ENCODE measurements at places on chromosomes 3 and 15.
A peak's percentile ranks its signal among the peaks of the same experiment; 100 is the strongest.

GRCh38 chr15:101305820-101306255 is 10.8 kb upstream of the SNRPA1 start:
- no peak for DNase-seq

- DNase-seq = no peak
Observed at GRCh38 chr3:13231781-13232666, 158.8 kb upstream of the IQSEC1 start.

DNA sequence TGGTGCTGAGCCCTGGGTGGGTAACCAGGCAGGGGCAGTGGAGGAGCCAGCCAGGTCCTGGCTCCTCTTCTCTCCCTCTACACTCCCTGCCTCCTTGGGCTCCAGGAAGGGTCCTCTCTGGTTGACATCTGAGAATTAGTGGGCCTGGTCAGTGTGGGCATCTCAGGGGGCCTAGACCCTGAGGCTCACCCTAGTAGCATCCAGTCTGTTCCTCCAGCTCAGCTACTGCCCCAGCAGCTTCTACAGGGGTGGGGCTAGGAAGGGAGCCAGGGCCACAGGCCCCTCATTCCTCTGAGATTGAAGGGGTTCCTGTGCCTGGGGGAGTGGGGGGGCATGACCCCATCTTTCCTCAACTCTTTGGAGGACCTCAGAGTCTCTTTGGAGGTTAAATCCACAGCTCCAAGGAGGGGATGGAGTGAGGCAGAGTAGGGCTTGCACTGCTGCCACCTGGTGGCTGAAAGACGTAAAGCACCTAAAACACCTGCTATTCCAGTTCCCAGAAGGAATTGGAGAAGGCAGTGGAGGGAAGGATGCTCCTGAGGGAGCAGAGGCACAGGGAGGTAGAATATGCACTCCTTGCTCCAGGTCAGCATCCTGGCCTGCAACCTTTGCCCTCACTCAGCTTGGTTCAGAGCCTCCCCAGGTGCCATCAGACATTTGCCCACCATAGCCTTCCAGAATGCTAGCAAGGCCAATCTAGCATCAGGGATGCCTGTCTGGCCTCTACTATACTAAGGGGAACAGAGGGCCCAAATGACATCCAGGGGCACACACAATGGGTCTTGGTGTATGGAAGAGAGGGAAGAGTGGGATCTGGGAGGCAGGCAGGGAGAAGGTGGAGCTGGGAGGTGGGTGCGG is 25.1 kb downstream of the C3orf18 start:
- DNase-seq = peak; percentile 85

GRCh38 chr3:157606011-157606851 is 103.0 kb upstream of the VEPH1 start:
- peak; percentile 70 for DNase-seq

DNA sequence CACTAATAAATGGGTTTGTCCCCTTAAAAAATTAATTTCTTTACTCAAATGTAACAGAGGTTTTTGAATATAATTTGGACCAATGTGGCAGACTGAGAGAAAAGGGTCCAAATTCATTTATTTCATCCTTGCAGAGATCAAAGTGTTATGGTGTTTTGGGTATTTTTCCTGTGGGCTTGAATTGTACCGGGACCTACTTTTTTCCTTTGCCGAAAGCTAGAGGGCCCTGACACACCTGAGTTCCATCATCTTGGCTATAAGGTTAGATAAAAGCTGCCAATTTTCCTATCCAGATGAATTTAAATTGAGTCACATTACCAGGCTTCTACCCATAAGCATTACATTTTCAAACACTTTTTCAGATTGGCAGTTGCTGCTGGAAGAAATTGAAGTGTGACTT is 908 bp downstream of the CCNB2 start:
- no peak for DNase-seq

DNA sequence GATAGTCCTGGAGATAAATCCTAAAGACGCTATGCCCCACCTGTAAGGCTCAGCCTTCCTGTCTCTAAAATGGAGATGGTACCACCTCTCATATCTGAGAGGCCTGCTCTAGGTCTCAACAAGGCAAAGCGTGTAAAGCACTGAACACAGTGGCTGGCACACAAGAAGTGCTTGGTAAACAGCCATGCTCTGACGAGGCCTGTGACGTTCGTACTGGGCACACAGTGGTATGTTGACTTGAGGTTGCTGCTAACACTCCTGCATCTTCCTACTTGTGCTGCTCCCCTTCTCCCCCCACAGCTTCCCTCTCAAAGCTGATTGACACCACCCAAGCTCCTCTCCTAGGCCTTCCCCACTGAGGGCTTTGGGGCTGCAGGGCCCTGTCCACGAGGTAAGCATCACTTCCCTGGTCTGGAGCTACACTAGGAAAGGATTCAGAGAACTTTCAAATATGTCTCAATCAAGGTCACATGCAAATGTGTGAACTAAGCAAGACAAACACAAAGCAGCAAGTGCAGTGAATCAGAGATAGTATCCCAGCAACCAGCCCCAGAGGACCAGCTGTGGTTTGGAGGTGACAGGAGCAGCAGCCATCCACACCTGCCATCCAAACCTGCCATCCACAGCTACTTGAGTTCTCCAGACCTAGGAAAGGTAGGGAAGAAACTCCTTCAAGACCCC is 177.5 kb downstream of the STT3B start:
- DNase-seq = no peak

DNA sequence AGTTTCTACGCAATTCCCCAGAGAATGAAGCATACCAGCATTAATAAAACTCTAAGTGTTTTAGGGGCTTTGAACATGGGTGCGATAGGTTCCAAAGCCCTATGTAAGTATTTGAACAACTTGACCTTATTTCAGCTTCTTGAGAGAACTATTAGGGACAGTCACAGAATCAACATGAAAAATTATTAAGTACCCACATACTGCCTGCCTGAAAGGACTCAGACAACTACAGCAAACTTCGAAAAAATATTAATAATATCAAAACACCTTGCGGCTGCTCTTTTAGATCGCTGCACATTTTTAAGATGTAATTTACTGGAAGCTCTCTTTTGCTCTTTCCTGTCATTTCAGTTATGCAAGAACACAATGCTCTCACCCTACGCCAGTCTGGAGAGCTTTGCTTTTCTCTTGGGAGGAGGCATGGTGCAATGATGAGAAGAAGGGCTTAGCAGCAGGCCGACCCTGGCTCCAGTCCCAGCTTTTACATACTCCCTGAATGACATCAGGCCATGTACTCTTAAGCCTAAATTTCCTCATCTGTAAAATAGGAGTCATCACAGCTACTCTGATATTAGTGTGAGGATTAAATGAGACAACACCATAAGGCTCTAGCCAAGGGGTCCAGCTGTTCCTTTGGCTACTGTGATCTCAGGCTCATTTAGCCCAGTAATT is 640.7 kb downstream of the FHIT start:
- DNase-seq = no peak

DNA sequence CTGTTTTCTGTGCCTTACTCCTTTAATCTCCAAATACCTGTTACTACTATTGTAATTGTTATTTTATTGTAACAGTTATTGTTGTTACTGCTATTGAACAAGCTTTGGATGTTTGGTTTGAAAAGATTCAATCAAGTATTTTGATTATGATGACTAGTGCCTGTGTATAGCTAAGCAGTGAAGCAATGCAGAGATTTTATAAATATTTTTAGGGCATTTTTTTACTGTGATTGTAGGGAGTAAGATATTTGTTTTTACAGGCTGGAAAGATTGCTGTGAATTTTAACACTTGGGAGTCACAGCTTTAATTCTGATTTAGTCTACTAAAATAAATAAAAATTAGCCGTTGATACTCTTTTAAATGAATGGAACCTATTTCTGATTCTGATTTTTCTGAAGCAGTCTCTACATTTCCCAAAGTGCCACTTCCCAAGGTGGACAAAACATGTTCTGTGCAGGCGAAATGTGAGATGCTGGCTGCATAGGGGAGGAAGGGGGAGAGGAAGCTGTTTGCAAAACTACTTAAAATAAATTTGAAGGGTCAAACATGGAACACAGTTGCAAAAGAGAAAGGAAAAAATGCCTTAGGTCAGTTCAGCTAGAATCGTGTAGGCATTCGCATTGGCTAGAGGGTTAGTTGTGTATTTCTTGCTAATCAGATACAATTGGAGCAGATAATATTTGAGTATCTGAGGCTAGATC is 25.7 kb downstream of the EEFSEC start:
- DNase-seq = no peak

- DNase-seq = no peak
Observed at GRCh38 chr3:34198309-34198708, 399.9 kb downstream of the PDCD6IP start.

GRCh38 chr3:31096661-31097395 is 202.4 kb upstream of the GADL1 start:
- no peak for DNase-seq

DNA sequence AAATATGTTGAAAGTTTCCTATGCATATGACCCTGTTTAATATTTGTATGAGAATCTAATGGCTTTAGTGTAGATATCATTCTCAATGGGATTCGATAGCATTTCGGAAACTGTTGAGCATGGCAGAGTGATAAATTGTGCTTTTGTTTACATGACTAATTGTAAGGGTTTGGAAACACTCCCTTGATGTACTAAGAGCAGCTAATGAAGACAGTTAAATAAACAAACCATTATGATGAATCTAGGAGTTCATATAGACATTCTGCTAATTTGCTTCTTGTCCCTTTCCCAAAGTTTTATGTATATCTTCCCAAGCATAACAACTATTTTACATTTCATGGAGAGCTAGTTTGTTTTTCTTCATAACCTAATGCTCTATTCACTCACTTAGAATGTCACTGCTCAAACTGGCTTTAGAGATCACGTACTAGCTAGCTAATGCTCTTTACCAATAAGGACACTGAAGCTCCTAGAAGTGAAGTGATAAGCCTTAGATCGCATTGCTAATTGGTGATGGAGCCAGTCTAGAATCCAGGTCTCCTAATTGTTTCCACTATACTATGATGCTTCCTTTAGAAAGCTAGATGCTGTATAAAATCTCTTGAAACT is 140.8 kb downstream of the TP63 start:
- no peak for DNase-seq

DNA sequence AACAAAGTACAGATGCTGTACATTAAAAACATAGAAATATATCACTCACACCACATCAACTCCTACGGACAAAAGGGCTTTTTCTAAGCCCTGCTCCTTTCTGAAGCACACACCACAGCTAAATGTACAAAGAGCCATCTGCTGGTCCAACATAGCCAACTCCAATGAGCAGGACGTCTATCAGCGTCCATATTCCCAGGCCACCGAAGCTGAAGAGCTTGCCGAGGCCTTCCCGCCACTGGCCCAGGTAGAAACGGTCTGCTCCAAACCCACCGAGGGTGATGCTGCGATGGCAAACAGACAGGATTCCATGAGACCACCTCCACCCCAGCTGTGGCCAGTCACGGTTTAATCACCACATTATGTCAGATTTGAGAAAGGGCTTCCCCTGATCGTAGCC is 9.8 kb downstream of the TM2D3 start:
- DNase-seq = no peak

DNA sequence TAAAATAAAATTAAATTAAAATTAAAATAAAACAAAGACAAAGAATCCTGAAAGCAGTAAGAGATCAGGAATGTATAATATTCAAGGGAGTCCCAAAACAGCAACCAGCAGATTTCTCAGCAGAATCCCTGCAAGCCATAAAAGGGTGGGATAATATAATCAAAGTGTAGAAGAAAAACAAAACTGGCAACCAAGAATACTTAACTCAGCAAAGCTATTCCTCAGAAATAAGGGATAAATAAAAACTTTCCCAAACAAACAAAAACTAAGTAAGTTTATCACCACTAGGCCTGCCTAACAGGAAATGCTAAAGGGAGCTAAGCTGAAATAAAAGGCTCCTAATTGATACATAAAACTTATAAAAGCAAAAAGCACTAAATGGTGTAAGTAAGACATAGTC is 29.8 kb downstream of the THBS1 start:
- DNase-seq = no peak

GRCh38 chr15:93557696-93558095 is 468.7 kb upstream of the RGMA start:
- no peak for DNase-seq

GRCh38 chr3:137012097-137012501 is 54.3 kb downstream of the IL20RB start:
- DNase-seq = peak; percentile 32

DNA sequence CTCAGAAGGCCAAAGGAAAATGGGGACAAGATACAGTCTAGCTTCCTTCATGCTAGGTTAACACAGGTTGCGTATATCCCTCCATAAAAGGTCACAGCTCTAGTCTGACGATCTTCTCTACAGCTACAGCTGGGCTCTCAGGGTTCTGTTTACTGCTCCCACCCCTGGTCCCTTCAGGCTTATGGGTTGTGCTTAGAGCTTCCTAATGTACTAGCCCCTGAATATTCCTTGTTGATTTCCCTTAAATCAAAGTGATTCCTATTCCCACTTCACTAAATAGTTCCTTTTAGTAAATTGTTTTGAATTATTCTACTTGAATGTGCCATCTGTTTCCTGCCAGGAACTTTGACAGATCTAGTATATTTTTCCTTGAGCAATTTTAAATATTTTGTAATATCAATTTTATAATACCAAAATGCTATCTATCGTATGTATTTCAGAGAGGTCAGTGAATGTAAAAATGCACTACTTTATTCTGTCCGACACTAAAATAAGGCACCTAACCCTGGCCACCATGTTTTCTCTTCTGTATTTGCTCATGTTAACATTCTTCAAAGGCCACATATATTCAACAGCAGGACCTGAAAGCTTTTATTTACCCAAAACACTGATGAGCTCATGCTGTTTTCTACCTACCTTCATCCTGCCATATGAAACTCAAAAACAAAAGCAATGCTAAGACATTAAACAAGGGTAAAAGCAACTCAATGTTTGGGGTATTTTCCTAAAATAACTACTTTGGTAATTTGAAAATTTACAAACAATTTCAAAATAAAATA is 92.8 kb upstream of the TGFBR2 start:
- DNase-seq = no peak

GRCh38 chr3:126166009-126166408 is 14.4 kb downstream of the ALDH1L1 start:
- no peak for DNase-seq

DNA sequence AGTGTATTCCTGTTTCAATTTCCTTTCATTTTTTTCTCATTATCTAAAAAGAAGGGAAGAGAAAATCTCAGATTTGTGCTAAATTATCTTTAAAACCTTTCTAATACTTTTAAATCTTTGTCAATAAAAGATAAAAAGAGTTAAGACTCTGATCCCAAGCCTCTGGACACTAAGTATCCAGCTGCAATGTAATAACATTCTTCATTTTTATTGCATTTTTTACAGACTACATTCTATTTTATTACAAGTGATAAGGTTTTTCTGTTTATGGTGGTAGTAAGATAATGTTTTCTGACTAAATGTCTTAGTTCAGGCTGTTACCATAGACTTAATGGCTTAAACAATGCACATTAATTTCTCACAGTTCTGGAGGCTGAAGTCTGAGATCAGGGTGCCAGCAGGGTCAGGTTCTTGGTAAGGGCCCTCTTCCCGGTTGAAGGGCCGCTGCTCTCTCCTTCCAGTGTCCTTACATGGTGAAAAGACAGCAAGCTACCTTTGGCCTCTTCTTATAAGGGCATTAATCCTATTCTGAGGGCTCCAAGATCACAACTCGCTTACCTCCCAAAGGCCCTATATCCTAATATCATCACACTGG is 19.7 kb downstream of the KCNAB1 start:
- DNase-seq = no peak

Data from AG08396 (cell line).